CD14-positive monocyte (primary cell): ENCODE measurements at places on chromosomes 1 and 21. TPM values are rescaled to one million over a fixed set of nuclear protein-coding genes. Genes with fewer than 3 reads are reported as not detected.

DNA sequence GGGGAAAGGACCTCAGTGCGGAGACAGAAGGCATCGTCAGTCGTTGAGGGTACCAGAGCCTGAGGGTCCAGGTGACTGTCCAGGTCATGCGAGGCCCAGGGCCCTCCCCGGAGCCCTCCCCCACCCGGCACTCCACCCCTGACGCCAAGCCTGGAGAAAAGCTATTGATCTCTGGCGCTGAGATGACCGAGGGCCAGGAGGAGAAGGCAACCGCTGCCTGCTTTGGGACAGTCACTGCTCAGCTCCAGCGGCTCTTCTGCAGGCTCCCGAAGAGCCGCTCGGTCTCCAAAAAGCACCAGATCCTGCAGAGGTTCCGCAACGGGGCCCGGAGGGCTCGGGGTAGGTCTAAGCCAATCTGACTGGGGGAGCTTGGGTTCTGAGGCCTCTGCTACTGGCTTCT is 10.9 kb downstream of the RASSF5 start:
- no peak for DNase-seq

DNA sequence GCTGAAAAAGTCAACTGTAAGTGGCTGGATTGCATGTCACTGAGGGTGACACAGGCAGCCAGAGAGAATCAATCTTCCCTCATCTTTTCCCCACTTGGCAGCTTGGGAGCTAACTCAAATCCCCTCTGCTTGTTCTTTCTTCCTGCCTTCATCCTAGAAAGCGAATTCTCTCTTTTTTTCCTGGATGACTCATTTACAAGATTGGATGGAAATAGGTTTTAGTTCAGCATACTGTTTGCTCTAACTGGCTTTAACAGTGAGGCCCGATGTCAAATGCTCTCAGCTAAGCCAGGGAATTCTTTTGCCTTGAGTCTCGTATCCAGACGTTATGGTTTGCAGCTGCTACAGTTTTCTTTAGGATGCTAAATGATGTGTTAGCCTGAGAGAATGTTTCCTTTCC is 72.7 kb downstream of the HUNK start:
- no peak for DNase-seq

HLX gene
- 43.0 and 44.0 TPM in 2 replicates for polyA plus RNA-seq

GRCh38 chr21:33854604-33855003 is 61.0 kb downstream of the ATP5PO start:
- no peak for DNase-seq

DNA sequence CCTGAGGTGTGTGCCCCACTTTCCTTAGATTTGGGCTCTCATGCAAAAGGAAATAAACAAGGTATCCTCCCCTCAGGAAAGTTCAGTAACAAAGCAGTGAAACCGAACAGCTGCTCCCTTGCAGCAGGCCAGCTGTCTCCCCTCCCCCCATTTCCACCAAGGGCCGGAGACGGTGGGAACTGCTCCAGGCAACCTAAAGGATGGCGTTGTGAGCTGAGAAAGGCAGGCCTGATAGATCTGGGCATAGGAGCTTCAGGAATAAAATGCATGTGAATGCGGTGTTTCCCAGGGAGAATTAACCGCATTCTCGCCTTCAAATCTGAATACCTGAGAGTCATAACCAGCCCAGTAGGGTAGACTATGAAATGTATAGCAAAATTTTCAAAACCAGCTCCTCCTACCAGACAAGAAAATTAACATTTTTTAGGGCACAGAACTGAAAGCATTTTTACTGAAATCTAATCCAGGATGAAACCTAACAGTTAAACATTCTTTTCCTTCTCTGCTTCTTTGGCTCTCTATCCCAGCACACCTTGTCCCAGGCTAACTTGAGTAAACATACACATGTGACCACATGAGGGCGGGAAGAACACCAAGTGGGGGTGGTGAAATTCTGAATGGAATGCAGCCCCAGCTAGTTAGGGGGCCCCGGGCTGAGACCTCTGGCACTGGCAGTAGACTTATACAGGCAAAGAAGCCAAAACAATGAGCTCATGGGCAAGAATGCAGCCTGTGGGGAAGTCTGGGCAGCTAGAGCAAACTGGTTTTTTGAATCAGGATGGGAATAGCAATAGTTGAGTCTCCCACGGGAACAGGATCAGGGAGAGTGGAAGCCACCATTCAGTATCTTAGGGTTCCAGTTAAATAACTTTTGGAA is 11.5 kb downstream of the MCL1 start:
- DNase-seq: no peak
